Neuronal stem cell (in vitro differentiated cells): ENCODE measurements at places on chromosomes 12 and 14.

- no peak overlapping the region for H3K27ac ChIP-seq
- peaks cover 15% of the 10 kb centered on the region for H3K4me1 ChIP-seq
- no peaks in the 10 kb centered on the region for H3K36me3 ChIP-seq
- no peaks in the 10 kb centered on the region for H3K27me3 ChIP-seq
- DNase-seq = no peak
Measured at GRCh38 chr14:99633918-99634317, 11.0 kb upstream of the HHIPL1 start.

DNA sequence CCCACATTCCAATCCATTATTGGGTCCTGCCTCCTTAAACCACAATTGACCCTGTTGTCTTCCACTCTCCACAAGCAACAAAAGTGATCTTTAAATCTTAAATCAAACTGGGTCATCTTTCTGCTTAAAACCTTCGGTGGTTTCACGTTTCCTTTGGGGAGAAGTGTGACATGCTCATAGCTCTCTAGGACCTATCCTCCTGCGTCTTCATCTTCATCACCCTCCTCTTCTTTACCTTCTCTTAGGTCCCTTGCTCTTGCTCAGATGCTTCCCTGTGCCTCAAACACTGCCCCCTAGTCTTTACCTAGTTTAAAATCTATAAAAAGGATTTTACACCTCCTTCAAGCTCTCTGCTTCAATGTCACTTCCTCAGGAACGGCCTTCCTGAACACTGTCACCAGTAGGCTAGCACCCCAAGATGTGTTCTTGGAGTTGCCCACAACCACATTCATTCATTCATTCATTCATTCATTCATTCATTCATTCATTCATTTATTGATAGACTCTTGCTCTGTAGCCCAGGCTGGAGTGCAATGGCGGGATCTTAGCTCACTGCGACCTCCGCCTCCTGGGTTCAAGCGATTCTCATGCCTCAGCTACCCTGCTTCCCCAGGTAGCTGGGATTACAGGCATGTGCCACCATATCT lies 46.8 kb downstream of the GALNT4 start:
- no peaks in the 10 kb centered on the region for H3K27me3 ChIP-seq
- no peak for DNase-seq
- H3K36me3 ChIP-seq = no peaks in the 10 kb centered on the region
- H3K4me3 ChIP-seq = no peak overlapping the region

- no peak for DNase-seq
- H3K27me3 ChIP-seq = no peaks in the 10 kb centered on the region
- no peak overlapping the region for H3K27ac ChIP-seq
- no peak overlapping the region for H3K4me3 ChIP-seq
Measured at GRCh38 chr12:67705394-67706370, 57.1 kb downstream of the DYRK2 start.

- H3K27me3 ChIP-seq = peaks cover 31% of the 10 kb centered on the region
- no peak overlapping the region for H3K27ac ChIP-seq
- H3K4me3 ChIP-seq = no peak overlapping the region
- H3K36me3 ChIP-seq = no peaks in the 10 kb centered on the region
- DNase-seq = no peak
- H3K4me1 ChIP-seq = peaks cover 14% of the 10 kb centered on the region
Measured at GRCh38 chr12:124687174-124687902, 119.9 kb upstream of the NCOR2 start.

- no peak overlapping the region for H3K27ac ChIP-seq
- DNase-seq = no peak
- no peaks in the 10 kb centered on the region for H3K36me3 ChIP-seq
- H3K27me3 ChIP-seq = peaks cover 2% of the 10 kb centered on the region
- peaks cover 3% of the 10 kb centered on the region for H3K4me1 ChIP-seq
Measured at GRCh38 chr12:68912916-68913315, 20.1 kb downstream of the CPM start.

DNA sequence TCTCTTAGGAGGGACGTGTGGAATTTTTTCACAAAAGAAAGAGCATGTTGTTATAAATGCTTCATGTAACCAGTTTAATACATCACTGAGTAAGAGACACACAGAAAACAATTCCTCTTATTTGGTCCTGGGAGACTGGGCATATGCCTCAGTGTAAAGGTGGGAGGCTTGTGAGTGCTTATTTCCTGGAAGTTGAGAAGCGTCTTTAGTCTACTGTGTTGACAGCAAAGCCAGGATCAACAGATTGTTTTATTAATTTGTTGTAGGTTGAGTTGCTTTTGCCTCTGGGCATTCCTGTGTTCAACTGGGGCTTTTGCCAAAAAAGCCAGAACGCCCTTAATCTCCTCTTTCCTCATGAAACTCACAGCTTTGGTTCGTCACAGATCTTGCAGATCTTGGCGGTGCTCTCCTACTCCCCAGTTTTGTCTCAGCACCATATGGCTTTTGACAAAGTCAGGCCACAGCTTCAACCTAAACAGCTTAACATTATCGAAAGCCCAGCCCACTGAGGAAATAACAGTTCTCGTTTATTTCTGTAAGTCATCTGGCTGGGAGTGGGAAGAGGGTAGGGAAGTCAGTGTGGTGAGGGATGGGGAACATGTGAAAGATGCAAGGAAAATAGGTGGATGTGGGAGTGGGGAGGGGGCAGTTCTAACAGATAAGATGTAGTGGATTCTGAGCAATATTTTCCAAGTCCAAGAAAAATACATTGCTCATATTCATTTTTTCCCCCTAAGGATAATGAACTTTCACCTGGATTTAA lies 227.2 kb downstream of the DACT1 start:
- H3K4me3 ChIP-seq = no peak overlapping the region
- DNase-seq = no peak
- H3K27ac ChIP-seq = no peak overlapping the region
- H3K27me3 ChIP-seq = no peaks in the 10 kb centered on the region
- H3K36me3 ChIP-seq = no peaks in the 10 kb centered on the region
- no peaks in the 10 kb centered on the region for H3K4me1 ChIP-seq

GRCh38 chr14:69090187-69090789 lies 62.6 kb downstream of the DCAF5 start:
- no peaks in the 10 kb centered on the region for H3K27me3 ChIP-seq
- no peak for DNase-seq
- peaks cover 13% of the 10 kb centered on the region for H3K4me1 ChIP-seq
- peaks cover 7% of the 10 kb centered on the region for H3K36me3 ChIP-seq
- H3K27ac ChIP-seq = no peak overlapping the region
- no peak overlapping the region for H3K4me3 ChIP-seq

GRCh38 chr14:59239022-59239421 lies 50.6 kb downstream of the DAAM1 start:
- H3K27ac ChIP-seq = no peak overlapping the region
- H3K27me3 ChIP-seq = no peaks in the 10 kb centered on the region
- H3K4me3 ChIP-seq = no peak overlapping the region
- H3K4me1 ChIP-seq = no peaks in the 10 kb centered on the region

DNA sequence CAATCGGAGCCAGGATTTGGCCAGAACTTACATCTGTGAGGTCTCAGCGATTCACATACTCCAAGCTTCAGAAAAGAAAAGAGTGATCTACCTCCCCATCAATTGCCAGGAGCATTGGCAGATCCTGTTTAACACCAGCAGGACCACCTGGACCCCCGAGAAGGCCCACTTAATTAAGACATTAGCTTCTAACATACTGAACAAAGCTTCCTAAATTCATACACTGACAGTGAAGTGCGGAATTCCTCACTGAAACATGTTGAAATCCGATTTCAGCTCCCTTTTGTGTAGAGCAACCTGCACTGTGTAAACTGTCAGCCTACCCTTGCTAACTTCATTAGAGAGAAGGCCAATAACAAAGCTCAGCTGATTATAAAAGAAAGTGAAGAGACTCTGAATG lies 274.0 kb downstream of the NOVA1 start:
- H3K27ac ChIP-seq = peak overlapping the region; percentile 56
- peak; percentile 26 for DNase-seq
- no peaks in the 10 kb centered on the region for H3K36me3 ChIP-seq
- H3K4me1 ChIP-seq = peaks cover 16% of the 10 kb centered on the region
- no peaks in the 10 kb centered on the region for H3K27me3 ChIP-seq

- H3K4me1 ChIP-seq = peaks cover 1% of the 10 kb centered on the region
- no peaks in the 10 kb centered on the region for H3K27me3 ChIP-seq
- DNase-seq = no peak
- H3K4me3 ChIP-seq = no peak overlapping the region
Measured at GRCh38 chr14:77347751-77348150, 26.9 kb downstream of the GSTZ1 start.

GRCh38 chr14:99274346-99275221 lies 2.6 kb upstream of the BCL11B start:
- peaks cover 15% of the 10 kb centered on the region for H3K4me1 ChIP-seq
- H3K27me3 ChIP-seq = peaks cover 57% of the 10 kb centered on the region
- no peak overlapping the region for H3K27ac ChIP-seq
- DNase-seq = peak; percentile 90
- H3K4me3 ChIP-seq = peak overlapping the region; percentile 34

- no peaks in the 10 kb centered on the region for H3K27me3 ChIP-seq
- peaks cover 17% of the 10 kb centered on the region for H3K4me1 ChIP-seq
Measured at GRCh38 chr12:124466216-124467128, 100.9 kb downstream of the NCOR2 start.

DNA sequence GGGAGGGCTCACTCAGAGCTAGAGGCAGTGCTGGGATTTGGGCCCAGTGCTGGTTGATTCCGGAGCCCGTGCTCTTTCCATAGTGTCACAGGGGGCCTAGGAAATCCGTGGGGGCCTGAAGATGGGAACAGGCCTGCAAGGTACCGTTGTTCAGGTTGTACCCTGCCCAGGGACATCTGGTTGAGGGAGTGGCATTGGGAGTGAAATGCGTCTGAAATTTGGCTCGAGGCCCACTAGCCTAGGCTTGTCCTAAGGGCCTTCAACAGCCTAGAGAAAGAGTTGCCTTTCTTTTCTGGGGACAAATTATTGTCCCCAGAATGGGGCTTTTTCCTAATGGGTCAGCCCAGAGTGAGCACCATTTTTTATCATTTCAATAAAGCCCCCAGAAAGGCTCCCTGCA lies 26.4 kb upstream of the FAM222A start:
- no peaks in the 10 kb centered on the region for H3K27me3 ChIP-seq
- H3K4me1 ChIP-seq = no peaks in the 10 kb centered on the region
- no peak overlapping the region for H3K27ac ChIP-seq
- H3K4me3 ChIP-seq = no peak overlapping the region

DNA sequence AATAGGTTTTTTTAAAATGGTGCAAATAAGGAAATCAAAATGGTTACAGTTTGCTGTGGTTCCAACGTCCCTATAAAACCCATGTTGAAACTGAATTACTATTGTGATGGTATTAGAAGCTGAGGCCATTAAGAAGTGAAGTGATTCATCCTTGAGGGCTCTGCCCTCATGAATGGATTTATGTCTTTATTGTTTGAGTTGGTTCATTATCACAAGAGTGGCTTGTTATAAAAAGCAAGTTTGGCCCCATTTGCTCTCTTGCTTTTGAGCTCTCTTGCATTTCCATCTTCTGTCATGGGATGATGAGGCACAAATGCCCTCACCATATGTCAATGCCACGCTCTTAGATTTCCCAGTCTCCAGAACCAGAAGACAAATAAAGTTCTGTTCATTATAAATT lies 62.3 kb downstream of the PRKD1 start:
- H3K4me1 ChIP-seq = peaks cover 3% of the 10 kb centered on the region
- H3K27ac ChIP-seq = no peak overlapping the region
- no peaks in the 10 kb centered on the region for H3K36me3 ChIP-seq

GRCh38 chr12:27822076-27822712 lies 42.2 kb upstream of the MANSC4 start:
- H3K4me1 ChIP-seq = peaks cover 3% of the 10 kb centered on the region
- H3K27me3 ChIP-seq = no peaks in the 10 kb centered on the region
- no peak overlapping the region for H3K4me3 ChIP-seq
- H3K36me3 ChIP-seq = no peaks in the 10 kb centered on the region
- DNase-seq = no peak
- no peak overlapping the region for H3K27ac ChIP-seq

- no peak for DNase-seq
- H3K27me3 ChIP-seq = no peaks in the 10 kb centered on the region
- H3K27ac ChIP-seq = no peak overlapping the region
Measured at GRCh38 chr12:76520348-76520747, 39.2 kb downstream of the OSBPL8 start.

- no peak overlapping the region for H3K27ac ChIP-seq
- H3K4me3 ChIP-seq = no peak overlapping the region
- no peaks in the 10 kb centered on the region for H3K27me3 ChIP-seq
Measured at GRCh38 chr12:79435742-79436141, 255.0 kb downstream of the PAWR start.
